ENCODE measurements at places on chromosomes 7 and 10. TPM values are rescaled to one million over a fixed set of nuclear protein-coding genes. Genes with fewer than 3 reads are reported as not detected.

Gene HHEX
- 16.0 TPM for polyA plus RNA-seq

DNA sequence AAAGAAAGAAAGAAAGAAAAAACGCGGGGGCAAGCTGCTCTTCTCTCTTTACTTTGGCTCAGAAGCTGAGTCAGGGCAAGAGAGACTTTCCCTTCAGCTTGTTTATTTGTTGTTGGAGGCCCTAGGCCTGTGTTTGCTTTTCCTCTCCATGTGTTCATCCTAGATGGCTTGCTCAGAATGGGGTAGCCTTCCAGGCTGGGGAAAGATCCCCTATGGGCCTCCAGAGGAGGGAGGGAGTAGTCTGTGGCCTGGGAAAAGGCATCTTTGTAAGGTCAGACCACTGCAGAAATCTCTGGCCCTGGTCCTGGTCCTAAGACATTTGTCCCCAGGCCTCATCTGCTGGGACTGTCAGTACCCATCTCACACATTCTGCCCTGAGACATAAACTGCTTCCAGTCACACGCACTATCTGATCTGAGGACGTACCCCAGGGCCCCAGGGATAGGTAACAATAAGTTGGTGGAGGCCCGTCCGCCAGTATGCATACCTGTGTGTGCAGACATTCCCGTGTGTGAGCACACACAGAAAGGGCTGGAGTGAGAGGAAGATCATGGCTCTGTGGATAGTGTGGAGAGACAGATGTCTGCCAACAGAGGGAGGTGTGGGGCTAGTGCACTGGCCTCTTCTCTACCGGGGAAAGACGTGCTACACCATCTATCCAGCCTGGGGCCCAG lies 4.9 kb upstream of the SCD start:
- DNase-seq: peak; percentile 94

DNA sequence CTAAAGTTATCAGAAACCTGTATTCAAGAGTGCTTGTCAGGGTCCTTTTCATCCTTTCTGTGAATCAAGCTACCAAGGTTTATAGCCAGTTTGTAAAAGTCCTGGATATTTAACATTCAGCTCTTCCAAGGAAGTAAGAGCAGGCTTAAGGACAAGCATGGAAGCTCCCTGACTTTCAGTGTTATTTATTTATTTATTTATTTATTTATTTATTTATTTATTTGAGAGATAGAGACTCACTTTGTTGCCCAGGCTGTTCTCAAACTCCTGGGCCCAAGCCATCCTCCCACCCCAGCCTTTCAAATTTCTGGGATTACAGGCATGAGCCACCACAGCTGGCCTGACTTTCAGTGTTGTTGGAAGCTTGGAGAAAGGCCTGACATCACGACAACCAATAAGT lies 44.4 kb upstream of the RELN start:
- no peak for DNase-seq

Gene PALD1
- 5.2 TPM for polyA plus RNA-seq

GRCh38 chr7:36005293-36005692 lies 147.8 kb upstream of the EEPD1 start:
- DNase-seq: no peak

GRCh38 chr10:14382022-14382421 lies 51.3 kb upstream of the FRMD4A start:
- no peak for DNase-seq

Gene CALCR
- polyA plus RNA-seq: not detected

Gene TDRD1
- not detected for polyA plus RNA-seq

Gene PKD2L1
- 0.10 TPM for polyA plus RNA-seq

- DNase-seq: no peak
Measured at GRCh38 chr10:131806646-131807317, 94.0 kb upstream of the PPP2R2D start.

DNA sequence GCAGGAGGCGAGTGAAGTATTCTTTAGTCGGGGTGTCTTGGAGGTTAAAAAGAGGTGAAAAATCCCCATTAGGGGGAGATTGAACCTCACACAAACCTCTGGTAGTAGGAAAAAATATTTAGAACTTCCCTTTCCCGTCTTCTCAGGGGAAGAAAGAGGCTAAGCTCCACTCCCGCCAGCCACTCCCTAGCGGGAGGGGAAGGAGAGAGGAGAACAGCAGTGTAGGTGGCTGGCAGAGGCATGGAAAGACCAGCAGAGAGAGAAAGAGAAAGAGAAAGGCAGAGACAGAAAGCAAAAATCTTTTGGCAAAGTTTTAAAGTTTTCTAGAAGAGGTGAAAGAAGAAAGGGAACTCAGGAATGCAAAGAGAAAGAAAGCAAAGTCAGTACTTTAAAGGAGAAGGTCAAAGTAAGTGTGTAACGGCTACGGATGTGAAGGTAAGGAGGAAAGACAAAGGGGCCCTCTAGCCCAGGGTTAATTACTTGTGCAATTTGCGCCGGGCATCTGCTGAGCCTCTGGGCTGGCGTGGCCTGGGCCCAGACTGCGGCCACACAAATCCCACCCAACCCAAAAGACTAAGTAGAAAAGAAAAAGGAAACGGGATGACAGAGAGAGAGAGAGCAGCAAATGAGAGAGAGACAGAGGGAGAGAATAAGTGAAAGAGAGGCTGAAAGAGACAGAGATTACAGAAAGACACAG lies 72.3 kb upstream of the ZNF746 start:
- no peak for DNase-seq

- peak; percentile 53 for DNase-seq
Measured at GRCh38 chr7:19747740-19748339, 25.6 kb downstream of the TMEM196 start.

Gene ADAM8
- polyA plus RNA-seq: 4.1 TPM

Measured in A549 (cell line).